ENCODE measurements at places on chromosomes 2 and 18.

DNA sequence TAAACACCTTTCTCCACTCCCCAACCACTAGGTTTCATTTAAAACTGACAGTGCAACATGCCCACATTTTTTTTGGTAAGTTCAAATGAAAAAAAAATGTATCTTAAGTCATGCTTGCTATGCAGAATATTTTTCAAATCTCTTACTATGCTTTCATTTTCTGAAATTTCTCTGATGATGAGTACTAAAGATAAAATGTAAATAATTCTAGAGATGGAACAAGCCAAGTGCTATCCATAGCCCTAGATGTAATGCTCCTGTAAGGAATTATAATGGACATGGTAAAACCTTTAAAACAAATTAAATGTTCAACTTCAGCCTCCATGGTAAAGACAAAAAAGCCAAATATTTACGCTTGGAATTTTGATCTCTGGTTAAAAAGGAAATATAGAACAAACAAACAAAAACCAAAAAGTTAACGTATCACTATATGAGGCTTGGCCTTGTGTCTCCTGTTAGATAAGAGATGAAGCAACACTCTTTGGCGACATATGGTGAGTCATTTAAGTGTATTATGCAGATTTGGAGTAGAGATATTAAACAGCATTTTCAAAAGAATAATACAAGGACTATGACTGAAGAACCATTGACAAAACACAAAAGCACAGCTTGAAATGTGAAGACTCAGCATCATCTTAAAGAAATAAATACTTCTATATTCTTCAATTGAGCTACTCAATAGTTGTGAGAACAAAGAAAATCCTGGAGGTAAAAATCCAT lies 392.0 kb upstream of the LYPD1 start:
- H3K4me3 ChIP-seq, result no peak overlapping the region
- no peak overlapping the region for H3K27ac ChIP-seq
- H3K27me3 ChIP-seq, result no peaks in the 10 kb centered on the region
- no peak for DNase-seq

DNA sequence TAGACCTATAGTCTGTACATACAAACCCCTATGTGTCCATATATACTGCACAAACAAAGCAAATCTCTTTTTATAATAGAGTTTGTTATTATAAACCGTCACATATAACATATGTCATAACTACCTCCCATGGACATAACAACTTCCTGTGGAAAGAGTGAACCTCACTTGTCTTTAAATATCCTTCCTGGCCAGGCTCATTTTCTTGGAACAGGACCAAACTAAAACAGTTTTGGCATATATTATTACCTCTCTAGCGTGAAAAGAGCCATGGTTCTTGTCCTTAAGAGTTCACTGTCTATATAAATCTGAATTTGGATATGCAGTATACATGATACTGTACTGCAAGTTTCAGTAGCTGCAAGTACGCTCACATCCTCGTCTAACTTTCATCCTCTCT lies 28.3 kb upstream of the DNAJC27 start:
- no peak overlapping the region for H3K4me3 ChIP-seq
- peaks cover 2% of the 10 kb centered on the region for H3K27me3 ChIP-seq
- no peak for DNase-seq
- H3K27ac ChIP-seq, result no peak overlapping the region
- H3K36me3 ChIP-seq, result peaks cover 3% of the 10 kb centered on the region

- H3K27me3 ChIP-seq, result no peaks in the 10 kb centered on the region
- DNase-seq, result no peak
- peak overlapping the region; percentile 48 for H3K27ac ChIP-seq
- H3K4me3 ChIP-seq, result peak overlapping the region; percentile 8
- H3K36me3 ChIP-seq, result peaks cover 5% of the 10 kb centered on the region
Observed at GRCh38 chr2:195563857-195564512, 93.0 kb upstream of the SLC39A10 start.

DNA sequence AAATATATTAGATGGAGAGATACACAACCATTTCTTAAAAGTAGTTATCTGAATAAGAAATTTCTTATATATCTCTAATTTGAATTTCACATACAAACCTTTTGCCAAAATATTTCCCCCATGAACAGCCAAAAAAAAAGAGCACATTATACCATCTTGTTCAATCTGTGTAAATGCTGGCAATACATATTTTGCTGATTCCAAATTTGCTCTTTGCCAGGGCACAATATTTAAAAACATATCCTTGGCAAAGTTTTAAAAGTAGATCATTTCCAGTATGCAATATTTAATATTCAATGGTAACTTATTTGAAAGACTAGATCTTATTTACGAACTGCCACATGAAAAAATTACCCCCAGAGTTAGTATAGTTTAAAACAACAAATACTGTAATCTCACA lies 204.2 kb downstream of the CBLN2 start:
- no peak overlapping the region for H3K27ac ChIP-seq
- H3K4me1 ChIP-seq, result no peaks in the 10 kb centered on the region
- no peaks in the 10 kb centered on the region for H3K36me3 ChIP-seq
- no peak for DNase-seq

DNA sequence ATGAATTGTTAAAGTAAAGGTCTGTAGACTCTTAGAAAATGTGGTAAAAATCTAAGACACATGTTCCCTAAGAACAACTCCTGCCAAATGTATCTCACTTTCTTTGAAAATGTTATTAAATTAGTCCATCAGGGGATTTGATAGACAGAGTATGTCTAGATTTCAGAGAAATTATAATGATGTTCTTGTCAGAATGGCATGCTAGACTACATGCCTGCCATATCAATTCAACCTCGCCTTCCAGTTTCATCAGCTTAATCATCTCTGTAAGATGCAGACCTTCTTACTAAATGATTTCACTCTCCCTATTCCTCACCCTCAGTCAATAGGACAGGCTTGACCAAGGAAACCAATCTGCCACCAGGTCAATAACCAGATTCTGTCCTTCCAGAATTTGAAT lies 368.4 kb downstream of the TXNL1 start:
- DNase-seq, result no peak
- peaks cover 30% of the 10 kb centered on the region for H3K27me3 ChIP-seq
- H3K27ac ChIP-seq, result no peak overlapping the region
- H3K36me3 ChIP-seq, result no peaks in the 10 kb centered on the region
- no peak overlapping the region for H3K4me3 ChIP-seq
- no peaks in the 10 kb centered on the region for H3K4me1 ChIP-seq

GRCh38 chr2:232854082-232854481 lies 16.0 kb upstream of the SNORC start:
- H3K4me3 ChIP-seq, result no peak overlapping the region
- DNase-seq, result no peak
- H3K27ac ChIP-seq, result no peak overlapping the region
- no peaks in the 10 kb centered on the region for H3K27me3 ChIP-seq

DNA sequence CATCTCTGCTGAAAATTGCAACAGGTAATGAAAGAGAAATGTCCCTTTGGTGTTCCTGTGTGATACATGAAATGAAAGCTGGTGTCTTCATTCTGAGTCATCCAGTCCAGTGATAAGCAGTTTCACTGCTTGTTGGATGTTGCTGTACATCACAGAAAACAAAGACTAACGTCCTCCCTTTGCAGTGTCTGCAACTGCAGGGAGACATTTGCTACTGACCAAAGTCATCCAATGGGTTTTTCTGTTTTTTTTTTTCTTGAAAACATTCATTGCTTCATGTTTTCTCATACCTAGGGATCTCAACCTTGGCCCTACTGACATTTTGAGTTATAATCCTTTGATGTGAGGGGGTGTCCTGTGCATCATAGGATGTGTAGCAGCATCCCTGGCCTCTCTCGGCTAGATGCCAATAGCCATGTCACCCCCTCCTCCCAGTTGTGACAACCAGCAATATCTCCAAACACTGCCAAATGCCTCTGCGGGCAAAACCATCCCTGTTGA lies 63.6 kb upstream of the FZD5 start:
- H3K36me3 ChIP-seq, result no peaks in the 10 kb centered on the region
- H3K4me1 ChIP-seq, result no peaks in the 10 kb centered on the region
- no peak overlapping the region for H3K27ac ChIP-seq
- no peak overlapping the region for H3K4me3 ChIP-seq
- DNase-seq, result no peak
- no peaks in the 10 kb centered on the region for H3K27me3 ChIP-seq

GRCh38 chr2:101796825-101797600 lies 99.5 kb downstream of the MAP4K4 start:
- DNase-seq, result no peak
